ENCODE measurements at places on chromosomes 5 and 9. TPM values are rescaled to one million over a fixed set of nuclear protein-coding genes. Genes with fewer than 3 reads are reported as not detected.

GRCh38 chr5:154758493-154758892 is 3.3 kb downstream of the LARP1 start:
- DNase-seq, result peak; percentile 17

DNA sequence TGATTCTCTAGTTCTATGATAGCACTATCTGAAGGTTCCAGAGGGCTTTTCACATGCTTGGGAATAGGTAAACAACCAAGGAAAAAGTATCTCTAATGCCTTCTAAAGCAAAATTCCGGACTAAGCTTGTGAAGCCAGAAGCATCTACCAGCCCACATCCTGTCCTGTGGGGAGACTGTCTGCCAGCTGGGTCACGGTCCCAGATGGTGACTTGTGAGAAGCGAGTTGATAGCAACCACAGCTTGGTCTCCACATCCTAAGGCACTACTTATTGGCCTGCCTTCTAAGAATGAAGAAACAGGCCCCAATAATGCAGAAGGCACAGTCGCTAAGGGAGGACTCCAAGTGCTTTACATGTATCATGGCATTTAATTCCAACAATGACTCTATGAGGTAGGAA is 184.1 kb upstream of the ADRA1B start:
- no peak for DNase-seq

Gene ARSI
- 7.5 TPM for total RNA-seq

Gene RNF208
- 7.5 TPM for total RNA-seq

DNA sequence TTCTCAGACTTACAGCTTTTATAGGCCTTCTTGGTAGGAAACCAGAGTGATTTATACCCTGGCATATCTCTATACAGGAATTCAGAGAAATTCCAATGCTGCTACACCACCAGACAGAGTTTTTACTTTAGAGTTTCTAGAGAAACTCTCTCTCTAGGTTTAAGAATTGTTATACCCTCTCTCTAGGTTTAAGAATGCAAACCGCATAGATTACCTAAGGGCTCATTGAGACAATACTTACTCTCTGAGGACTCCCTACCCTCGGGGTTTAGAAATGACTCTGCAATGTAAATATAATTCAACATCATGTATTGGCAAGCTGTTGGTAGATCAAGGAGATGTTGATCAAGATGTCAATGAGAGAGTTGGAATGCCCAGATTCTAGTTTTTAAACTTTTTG is 15.3 kb upstream of the ELAVL2 start:
- DNase-seq, result no peak

GRCh38 chr9:97903177-97903576 is 19.1 kb downstream of the TRMO start:
- no peak for DNase-seq

GRCh38 chr9:76634356-76635054 is 129.7 kb upstream of the PCA3 start:
- DNase-seq, result no peak

DNA sequence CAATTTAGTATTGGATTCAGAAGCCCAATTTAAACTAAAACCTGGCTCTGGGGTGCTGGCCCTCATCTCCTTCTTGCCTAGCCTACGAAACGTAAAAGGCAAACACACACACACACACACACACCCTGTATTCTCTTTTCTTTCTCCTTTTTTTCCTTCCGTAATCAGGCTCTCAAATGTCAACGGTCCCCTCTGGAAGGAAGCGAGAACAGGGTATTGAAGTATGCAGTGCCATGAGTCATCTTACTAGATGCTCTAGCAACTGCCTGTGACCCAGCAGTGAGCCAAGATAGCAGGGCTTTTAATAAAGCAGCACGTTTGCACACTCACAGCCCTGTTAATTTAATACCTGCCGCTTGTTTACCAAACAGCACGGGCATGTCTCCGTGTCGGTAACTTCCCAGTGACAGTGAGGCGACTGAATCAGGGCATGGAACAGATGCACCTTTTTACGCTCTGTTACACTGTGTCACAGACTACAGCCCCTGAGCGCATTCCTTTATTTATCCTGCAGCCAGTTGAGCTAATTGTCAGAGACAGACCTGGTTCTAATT is 243.8 kb downstream of the BNC2 start:
- no peak for DNase-seq

Gene SLC23A1
- not detected for total RNA-seq

Gene FOXD1
- 0.29 TPM for total RNA-seq

DNA sequence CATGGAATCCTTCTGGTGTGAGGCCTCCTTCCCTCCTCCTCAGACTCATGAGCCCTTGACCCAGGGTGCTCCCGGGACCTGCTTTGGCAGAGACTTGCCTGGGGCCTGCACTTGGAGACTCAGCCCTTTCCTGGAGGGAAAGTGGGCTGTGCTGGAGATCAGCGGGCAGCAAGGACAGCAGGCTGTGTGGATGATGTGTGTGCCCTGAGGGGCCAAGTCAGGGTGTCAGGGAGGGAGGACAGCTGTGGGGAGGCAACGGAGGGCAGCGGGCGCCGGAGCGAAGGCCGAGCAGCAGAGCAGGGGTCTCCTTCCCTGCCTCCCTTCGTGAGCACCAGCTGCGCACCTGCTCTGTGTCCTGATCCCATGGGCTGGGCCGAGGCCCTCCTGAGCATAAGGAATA is 6.1 kb upstream of the CSF2 start:
- DNase-seq, result no peak

GRCh38 chr5:168438349-168438748 is 47.9 kb upstream of the RARS1 start:
- no peak for DNase-seq

DNA sequence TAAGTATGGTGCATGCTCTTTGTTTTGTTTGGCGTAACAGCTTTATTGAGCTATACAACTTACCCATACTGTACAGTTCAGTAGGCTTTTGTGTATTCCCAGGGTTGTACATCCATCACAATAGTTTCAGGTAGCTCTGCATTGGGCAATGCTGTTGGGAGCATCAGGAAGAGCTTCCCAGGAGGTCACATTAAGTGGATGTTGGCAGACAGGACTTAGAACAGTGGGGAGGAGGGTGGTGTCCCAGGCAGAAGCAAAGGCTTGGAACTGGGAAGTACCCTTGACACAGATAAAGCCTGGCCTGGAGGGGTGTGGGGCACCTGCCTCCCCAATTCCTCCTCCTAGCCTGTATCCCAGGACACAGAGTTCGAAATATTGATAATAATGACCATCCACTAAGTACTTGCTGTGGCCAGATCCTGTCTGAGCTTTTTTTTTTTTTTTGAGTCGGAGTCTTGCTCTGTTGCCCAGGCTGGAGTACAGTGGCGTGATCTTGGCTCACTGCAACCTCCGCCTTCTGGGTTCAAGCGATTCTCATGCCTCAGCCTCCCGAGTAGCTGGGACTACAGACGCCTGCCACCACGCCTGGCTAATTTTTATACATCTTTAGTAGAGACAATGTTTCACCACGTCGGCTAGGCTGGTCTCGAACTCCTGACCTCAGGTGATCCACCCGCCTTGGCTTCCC is 1.3 kb downstream of the BBLN start:
- DNase-seq, result no peak

Gene FUT7
- 0.17 TPM for total RNA-seq

GRCh38 chr9:37197158-37198038 is 77.0 kb downstream of the ZCCHC7 start:
- DNase-seq, result no peak

DNA sequence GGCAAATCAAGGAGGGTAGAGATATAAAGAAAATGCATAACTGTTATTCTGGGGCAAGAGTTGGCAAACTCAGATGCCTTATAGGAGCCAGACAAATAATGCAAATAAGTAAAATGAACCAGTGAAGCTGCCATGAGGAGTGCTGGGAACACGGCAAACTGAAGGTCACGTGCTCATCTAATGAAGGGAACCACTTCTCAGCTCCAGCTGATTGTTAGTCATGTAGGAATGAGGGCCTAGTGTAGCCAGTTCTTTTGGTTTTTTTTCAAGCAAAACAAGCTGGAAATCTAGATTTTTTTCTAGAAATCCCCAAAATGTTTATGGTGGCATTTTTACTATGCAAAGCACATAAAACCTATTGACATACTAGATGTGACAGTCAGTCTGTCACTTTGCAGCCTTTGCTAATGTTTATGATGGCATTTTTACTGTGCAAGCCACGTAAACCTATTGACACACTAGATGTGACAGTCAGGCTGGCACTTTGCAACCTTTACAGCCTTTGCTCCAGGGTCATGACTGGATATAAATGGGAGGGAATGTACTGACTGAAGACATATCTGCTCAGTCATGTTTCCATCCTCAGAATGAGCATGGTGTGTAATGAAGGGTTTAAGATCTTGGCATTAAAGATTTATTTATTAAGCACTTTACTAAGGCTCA is 39.4 kb downstream of the RUSC2 start:
- no peak for DNase-seq

DNA sequence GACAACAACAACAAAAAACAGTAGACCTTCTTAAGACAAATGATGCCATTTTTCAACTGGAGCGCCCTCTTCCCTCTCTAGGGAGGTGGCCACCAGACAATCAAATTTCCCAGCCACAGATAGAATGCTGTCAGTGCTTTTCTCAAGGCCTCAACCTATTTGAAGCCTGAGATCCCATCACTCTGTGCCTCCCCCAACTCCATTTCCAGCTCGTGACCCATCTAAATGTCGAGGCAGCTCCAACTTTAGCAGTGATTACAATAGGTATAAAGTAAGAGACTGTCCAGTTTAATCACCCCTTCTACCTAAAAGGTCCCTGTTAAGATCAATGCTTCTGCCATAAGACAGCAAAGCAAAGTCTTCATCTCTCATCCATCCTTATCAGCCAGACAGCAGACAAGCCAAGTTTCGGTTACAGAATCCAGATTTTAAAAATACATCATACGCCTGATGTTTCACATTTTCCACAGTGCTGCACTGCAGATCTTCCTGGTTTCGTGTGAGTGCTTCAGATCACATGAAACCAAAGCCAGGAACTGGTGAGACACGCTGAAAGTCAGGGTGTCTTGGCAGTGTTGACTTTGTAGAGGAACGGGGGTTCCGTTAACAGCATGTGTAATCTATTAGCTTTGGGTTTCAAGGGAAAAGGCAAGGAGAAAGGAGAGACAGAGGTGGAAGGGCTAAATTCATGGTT is 447.8 kb downstream of the ENC1 start:
- no peak for DNase-seq

Gene SLC6A19
- total RNA-seq, result not detected

Gene ERMP1
- 21.5 TPM for total RNA-seq

Gene ZNF454
- total RNA-seq, result 4.2 TPM

Gene ACOT12
- not detected for total RNA-seq

DNA sequence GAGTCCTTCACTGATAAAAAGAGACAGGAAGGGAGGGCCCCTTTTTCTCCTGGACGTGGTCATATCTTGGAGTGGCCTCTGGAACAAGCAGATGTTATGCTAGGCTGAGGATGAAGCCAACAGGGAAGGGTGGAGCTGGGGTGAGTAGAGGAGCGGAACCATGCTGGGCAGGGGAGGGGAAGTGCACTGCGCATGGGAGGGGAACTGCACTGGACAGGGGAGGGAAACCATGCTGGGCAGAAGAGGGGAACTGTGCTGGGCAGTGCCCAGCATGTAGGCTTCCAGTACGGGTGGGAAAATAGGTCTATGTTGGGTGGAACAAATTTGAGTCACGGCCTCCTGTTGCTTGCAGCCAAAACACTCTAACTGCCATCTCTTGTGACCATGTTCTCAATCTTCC is 19.3 kb upstream of the IRX4 start:
- DNase-seq, result no peak

GRCh38 chr9:93568169-93568568 is 8.2 kb upstream of the PHF2 start:
- no peak for DNase-seq

- no peak for DNase-seq
Measured at GRCh38 chr5:39447968-39448367, 23.2 kb upstream of the DAB2 start.

DNA sequence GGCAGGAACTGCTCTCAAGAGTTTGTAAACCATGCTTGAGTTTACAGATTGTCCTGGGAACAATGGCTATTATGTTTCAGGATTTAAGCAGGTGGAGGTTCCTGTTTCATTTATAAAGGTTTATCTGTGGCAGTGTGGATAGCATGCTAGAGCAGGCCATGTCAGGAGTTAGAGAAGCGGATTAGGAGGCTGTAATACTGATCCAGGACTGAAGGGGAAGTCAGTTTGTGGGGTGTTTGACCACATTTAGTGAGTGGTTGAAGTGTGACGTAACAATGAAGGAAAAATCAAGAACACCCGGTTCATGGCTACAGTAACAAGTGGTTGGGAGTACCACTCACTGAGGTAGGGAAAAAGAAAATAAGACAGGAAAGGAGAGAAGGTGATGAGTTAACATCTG is 299.0 kb downstream of the TLR4 start:
- no peak for DNase-seq

Gene NR2F1
- 50.7 TPM for total RNA-seq

Gene FBXO10
- total RNA-seq, result 8.2 TPM

DNA sequence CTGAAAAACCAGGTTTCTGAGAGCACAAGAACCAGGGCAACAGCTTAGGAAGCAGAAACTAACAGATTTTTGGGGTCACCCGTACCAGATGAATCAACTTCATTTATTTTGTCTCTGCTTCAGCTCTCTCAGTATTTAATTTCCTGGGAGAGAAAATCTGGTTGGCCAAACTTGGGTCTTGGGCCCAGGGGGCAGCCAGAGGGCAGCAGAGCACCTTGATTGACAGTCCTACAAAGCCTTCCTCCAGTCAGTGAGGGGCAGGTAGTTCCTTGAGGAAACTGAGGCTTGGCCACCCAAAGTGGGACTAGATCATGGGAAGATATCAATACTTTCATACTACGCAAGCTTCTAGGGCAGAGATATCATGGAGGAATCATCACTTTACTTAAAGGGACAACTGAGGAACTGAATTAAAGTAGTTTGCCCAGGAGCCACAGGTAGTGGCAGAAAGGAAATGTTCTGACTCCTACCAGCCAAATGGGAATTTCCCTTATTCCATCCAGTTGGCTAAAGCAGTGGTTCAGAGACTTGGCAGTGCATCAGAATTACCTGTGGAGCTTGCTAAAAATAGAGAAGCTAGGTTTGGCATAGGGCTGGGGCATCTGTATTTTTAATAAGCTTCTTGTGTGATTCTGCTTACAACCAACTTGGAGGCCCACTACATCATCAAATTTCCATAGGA is 21.5 kb upstream of the ARHGAP26 start:
- DNase-seq, result no peak

DNA sequence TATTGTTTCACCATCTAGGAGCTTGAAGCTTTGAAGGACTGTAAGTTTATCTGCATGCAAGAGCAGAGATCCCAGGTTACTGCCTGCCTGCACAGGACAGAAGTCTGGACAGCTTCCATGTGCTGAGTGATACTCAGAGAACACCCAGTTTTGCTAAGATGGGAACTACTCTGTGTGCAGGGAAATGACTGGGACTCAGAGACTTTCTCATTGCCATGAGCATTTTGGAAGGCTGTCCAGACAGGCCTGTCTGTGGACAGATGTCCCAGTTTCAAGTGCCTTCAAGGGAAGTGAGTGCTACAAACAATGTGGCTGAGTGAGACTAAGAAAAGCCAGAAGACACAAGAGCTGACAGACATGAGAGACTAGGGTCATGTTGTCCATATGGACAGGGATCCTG is 19.2 kb upstream of the ZNF131 start:
- no peak for DNase-seq

GRCh38 chr9:110977259-110977709 is 61.0 kb downstream of the LPAR1 start:
- DNase-seq, result no peak

Gene TRAF1
- total RNA-seq, result 4.4 TPM

Gene MAN1B1
- total RNA-seq, result 54.9 TPM

Gene IRX2
- 32.4 TPM for total RNA-seq

Gene EPB41L4B
- total RNA-seq, result 17.7 TPM

GRCh38 chr9:12958279-12958678 is 183.5 kb downstream of the LURAP1L start:
- no peak for DNase-seq

Gene PLCXD3
- 2.4 TPM for total RNA-seq

Data from left lung (tissue), 14 donors.